ENCODE measurements at places on chromosomes 13 and 19. TPM values are rescaled to one million over a fixed set of nuclear protein-coding genes. Genes with fewer than 3 reads are reported as not detected.

DNA sequence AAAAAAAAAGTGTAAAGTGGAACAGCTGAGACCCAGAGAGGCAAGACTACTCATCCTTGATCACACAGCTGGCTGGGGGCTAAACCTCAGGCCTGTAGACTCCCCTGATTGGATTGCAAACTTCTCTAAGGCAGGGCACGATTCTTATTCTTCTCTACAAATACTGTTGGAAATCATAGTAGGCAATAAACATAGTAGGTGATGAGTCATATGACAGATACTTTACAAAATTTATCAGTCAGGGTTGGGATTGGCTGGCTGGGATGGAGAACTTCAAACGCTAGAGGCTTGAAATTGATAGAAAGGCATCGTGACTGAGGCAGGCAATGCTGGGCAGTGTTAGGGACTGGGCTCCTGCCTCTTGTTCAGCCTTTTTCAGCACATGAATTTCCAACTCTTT lies 5.9 kb upstream of the MATK start:
- no peak for DNase-seq

GRCh38 chr19:43316591-43317319 lies 36.7 kb upstream of the CD177 start:
- peak; percentile 88 for DNase-seq

DNA sequence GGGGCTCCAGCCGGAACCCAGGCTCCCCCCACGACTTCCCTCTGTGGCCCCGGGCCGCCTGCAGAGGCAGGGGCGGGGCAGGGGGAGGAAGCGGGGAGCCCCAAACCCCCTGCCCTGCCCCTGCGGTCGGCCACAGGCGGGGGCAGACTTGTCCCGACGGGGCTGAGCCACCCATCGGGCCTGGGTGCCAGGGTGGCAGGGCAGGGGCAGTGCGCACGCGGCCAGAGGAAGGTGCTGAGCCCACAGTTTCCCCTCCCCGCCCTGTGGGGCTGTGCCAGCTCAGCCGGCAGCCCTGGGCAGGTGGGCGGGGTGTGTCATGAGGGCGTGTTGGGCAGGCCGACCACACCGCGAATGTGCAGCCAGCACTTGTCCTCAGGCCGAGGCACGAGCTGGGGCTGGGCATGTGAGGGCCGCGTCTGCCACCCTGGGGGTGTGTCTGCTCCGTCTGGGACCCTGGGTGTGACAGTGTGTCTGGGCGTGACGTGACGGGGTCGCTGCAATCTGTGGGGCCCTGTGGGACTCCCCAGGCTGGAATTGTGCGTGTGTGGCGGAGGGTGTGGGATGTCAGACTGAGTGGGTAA lies 17.7 kb downstream of the CCDC97 start:
- peak; percentile 81 for DNase-seq

GRCh38 chr19:4889034-4889815 lies 13.5 kb downstream of the ARRDC5 start:
- DNase-seq = peak; percentile 98

DNA sequence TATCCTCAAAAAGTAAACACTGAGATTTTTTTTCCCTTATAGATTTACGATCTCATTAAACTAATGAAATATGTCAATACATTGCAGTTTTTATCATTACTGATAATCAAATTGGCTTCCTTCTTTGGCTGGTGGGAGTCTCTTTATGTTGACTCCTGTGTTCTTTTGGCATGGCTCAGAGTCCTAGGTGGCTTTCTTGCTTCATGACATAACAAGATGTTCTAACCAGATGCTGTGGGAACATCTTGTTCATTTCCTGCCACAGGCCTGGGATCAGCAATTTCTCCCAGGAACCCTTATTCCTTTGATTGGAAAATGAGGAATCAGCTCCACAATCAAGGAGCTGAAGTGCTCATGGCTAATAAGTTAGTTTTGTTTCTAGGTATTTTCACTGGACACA lies 13.2 kb upstream of the CYP4F22 start:
- no peak for DNase-seq

DNA sequence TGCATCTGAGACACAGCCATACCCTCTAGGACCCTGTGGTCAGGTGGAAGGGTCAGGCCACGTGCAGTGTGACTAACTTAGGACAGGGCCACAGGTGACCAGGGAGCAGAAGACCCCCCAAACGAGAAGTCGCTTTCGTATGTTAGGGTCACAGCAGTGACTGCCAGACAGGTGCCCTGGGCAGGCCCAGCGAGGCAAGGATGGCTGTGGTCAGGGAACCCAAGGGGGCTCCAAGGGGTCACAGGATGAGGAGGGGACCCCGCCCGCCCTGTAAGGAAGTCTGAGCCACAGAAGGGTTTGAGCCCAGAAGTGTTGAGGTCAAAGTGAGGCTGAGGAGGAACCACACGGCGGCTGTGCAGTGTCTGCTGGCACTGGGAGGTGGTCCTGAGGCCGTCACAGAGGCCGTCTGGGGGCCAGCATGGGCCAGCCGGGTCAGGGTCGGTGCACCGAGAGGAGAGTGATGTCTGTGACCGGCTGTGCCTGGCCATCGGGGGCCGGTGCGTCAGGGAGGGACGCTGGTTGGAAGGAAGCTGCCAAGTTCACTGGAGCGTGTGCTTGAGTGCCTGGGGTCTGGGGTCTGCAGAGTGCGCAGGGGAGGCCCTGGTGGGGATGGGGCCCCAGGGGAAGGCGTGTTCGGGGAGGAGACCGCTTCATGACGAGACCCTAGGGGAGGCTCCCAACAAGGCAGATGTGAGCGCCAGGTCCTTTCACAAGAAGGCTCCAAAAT lies 24.8 kb upstream of the TMEM255B start:
- DNase-seq = no peak

DNA sequence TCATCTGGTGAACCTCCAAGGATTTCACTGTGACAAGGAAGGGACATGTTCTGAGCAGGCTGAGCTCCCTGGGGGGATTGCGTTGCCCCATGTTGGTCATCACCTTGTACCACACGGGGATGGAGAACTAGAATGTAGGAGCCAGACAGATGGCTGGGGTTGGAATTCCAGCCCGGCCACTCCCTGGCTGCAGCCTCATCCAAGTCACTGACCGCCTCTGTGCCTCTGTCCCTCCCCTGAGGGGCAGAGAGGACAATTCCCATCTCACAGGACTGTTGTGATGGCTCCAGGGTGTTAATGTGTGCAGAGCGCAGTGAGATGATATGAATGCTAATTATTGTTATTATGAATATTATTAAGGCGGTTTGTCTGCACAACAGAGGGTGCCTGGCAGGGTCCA lies 24.1 kb downstream of the ADGRL1 start:
- DNase-seq = no peak

DNA sequence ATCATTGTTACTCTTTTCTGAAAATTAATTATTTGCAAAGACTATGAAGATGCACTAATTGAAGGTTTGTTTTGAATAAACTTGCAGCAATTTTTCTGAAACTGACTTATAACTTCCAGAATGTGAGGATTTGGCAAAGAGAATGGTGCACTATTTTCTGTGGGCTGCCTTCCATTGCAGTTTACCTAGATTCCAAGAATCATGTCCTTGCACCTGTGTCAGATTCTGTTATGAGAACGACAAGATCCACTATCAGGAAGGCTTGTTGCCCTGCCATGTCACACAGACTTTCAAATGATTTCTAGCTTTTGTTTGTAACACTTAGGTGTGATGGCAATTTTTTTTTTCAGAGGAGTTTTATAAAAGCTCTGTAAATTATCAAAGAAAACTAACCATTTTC lies 5.6 kb upstream of the SLAIN1 start:
- DNase-seq = no peak

DNA sequence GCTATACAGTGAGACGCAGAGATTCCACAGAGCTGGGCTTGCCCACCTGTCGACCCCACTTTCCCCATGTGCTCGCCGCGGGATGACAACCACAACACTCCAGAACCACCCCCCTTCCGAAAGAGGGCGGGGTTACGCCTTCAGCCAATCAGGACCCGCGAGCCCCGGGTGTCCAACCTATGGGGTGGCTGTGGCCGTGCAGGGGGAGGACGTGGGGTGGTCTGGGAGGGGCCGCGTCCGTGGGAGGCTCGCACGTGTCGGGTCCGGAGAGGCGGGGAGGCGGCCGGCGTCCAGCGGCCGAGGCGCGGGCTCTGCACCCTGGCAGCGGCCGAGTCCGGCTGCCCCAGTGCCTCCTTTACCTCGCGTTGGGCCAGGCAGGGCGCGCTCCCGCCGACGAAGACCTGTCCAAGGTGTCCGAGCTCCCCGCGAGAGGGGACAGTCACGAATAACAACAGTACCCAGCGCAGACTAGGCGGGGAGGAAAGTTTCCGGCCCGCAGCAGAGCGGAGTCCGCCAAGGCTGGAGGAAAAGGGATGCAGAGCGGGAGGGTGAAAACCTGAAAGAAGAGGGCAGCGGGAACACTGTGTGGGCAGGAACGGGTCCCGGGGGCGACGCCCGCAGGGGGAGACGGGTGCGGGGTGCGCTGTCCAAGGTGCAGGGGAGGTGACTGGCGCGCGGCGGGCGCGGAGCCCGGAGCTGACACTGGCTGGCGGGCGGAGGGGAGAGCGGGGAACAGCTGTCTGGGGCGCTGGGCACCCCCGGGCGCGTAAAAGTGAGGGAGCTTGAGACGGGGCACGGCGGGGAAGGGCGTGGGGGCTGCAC lies 911 bp downstream of the ENOX1 start:
- peak; percentile 79 for DNase-seq

GRCh38 chr13:73062468-73062867 lies 3.7 kb downstream of the KLF5 start:
- no peak for DNase-seq

DNA sequence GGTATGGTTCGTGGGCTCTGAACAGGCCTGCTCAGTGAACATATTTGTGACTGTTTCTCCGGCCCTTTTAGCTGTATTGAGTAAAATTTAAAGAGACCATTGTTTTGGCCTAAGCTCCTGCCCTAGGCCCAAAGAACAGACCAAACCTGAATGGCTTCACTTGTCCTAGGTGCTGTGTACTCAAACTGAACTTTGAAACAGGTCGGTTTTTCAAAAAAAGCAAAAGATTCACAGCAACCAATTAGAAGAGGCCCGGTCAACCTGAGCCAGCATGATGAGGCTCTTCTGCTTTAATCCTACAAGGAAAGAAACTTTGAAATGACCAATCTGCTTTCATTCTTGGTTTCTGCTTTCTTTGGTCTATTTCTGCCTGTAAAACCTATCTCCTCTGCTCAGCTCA lies 50.6 kb downstream of the USPL1 start:
- no peak for DNase-seq

- no peak for DNase-seq
Measured at GRCh38 chr19:1103132-1103707, 574 bp upstream of the GPX4 start.

- DNase-seq = no peak
Measured at GRCh38 chr13:40207001-40207478, 459.4 kb downstream of the FOXO1 start.

Gene ZNF667
- total RNA-seq = 1.7 TPM

Gene CADM4
- 2.5 TPM for total RNA-seq

Gene PEG3
- 0.59 TPM for total RNA-seq

Gene ARL11
- total RNA-seq = not detected

Gene ZNF837
- 1.1 TPM for total RNA-seq

Gene CASP14
- 0.39 TPM for total RNA-seq

All from RPMI7951 (cell line).